ENCODE measurements at places on chromosomes 3 and 15. TPM values are rescaled to one million over a fixed set of nuclear protein-coding genes. Genes with fewer than 3 reads are reported as not detected.

DNA sequence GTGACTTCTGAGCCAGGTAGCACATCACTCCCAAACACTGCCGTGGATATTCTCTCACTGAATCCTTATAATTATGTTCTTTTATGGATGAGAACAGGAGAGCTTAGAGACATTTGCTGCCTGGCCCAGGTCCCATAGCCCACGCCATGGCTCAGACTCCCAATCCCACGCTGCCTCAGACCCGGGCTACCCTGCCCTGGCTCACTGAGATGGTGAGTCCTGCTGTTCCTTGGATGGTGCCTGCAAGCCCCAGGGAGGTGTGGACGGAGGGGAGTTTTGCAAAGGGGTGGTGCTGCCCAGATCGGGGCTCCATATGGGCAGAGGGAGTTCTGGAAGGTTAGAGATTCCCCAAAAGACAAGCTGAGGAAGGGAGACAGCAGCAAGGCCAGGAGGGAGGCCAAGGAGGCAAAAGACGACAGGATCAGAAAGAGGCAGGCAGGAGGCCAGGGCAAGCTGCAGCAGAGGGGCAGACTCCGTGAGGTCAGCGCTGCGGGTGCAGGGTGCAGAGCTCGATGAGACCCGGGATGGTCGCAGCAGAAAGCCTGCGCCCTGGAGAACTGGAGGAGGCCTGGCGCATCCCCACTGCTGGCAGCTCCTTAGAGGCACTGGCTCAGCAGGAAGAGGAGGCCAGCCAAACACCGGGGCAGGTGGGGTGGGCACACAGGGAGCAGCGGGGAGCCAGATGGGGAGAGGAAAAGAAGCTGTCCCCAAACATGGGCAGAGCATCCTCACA lies 95.7 kb upstream of the ALDH1A3 start:
- DNase-seq, result peak; percentile 48

- DNase-seq, result no peak
These were observed 51.3 kb downstream of the DRD3 start for GRCh38 chr3:114127517-114127916.

Gene ZNF660
- polyA plus RNA-seq, result 0.73 TPM

DNA sequence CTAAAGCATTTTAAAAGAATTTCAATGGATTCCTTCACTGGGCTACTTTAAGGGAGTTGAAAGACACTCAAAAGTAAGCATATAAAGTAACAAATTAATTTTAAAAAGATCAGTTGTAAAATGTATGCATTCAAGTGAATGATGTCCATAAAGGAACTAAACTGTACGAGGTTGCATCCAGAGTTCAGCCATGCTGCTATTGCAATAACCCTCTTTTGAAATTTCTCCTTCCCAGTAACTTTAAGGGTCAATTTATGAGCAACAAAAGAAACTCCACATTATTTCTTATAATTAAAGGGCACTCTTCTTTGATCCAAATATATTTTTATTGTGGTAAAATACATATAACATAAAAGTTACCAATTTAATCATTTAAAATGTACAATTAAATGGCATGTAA lies 22.9 kb downstream of the BTLA start:
- DNase-seq, result no peak

Gene MKRN2OS
- 14.6 TPM for polyA plus RNA-seq

DNA sequence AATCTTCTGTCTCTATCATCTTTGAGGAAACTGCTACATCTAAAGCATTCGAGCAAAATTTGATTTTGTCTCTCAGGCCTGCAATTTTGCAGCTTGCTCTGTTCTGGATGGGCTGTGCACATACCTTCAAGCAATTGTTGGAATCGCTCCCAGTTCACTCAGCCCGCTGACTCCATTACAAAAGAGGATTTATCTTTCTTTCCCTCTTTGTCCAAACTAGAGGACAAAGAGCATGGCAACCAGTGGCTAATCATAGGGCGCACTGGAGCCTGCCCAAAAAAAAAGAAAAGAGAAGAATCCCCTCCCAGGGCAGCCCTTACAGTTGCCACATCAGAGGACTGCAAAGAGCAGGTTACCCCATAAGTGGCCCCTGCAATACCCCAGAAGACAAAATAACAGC lies 49.0 kb upstream of the DUT start:
- no peak for DNase-seq

DNA sequence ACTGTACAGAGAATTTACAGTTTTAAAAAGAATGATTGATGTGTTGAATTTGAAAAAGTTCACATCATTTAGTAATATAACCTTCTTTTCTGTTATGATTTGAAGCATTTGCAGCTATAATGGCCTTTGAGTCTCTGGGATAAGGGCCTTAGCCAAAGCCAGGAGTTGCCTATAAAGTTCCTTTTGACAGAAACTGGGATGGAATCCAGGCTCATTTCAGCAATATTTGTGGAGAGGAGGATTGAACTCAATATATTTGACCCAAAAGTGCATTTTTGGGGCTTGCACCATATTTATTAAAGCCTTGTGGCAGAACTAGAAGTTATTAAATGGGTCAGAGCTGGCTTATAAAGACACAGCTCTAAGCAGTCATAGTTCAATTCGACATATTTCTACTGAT lies 348.7 kb upstream of the EPHA3 start:
- DNase-seq, result no peak

- peak; percentile 75 for DNase-seq
These were observed 105.9 kb upstream of the HERC1 start for GRCh38 chr15:63939531-63940130.

Gene CACNA2D2
- polyA plus RNA-seq, result 1.2 TPM

Gene DPPA2
- not detected for polyA plus RNA-seq

Gene LDHAL6B
- polyA plus RNA-seq, result not detected

- DNase-seq, result no peak
These were observed 368.1 kb upstream of the UBE2E2 start for GRCh38 chr3:22835041-22835440.

GRCh38 chr3:193165431-193166120 lies 75.4 kb upstream of the PLAAT1 start:
- no peak for DNase-seq

Gene BTD
- 6.6 TPM for polyA plus RNA-seq

DNA sequence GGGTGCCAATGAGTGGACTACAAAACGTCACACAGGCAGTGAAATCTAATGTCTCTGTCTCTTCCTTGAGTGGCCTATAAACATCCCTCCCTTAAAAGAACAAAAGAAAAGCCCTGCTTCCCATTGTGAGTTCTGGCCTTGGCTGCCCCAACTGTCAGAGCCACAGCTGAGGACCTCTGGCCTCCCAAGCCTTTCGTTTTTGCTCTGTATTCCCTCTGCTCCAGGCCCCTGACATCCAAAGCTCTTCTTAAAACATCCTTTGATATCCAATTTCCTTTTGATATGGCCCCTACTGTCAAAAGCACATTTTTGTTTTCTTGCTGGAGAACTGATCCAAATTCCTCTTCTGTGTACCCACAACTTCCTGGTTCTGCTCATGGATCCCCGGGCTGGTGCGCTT lies 126.8 kb downstream of the RORA start:
- DNase-seq, result no peak

DNA sequence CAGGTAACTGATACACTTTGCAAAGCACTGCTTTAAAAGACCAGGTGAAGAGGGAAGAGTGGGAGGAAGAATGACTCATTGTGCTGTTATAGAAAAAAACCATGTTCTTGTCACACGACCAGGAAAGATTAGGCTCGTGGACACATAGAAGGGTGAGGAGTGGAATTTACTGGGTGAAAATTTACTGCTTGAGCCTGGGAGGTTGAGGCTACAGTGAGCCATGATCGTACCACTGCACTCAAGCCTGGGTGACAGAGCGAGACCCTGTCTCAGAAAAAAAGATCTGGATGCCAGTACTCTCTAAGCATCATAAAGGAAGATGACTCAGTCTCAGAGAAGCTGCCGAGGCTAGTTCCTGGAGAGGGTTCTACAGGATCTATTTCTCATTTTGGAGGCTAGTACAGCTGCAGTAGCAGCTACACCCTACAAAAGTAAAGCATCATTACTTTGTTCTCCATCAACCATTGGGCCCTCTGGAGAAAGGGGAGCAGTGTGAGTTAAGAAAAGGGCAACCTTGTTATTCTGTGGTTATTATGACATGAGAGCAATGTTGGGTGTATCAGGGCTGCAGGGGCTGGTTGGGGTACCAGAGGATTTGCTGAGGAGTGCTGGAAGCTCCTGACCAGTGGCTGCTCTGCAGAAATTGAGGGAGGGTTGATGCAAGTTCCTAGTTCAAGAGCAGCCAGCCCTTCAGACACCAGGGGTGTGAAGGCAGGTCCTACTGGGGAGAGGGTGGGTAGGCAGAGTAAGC lies 75.4 kb downstream of the CMTM8 start:
- no peak for DNase-seq

DNA sequence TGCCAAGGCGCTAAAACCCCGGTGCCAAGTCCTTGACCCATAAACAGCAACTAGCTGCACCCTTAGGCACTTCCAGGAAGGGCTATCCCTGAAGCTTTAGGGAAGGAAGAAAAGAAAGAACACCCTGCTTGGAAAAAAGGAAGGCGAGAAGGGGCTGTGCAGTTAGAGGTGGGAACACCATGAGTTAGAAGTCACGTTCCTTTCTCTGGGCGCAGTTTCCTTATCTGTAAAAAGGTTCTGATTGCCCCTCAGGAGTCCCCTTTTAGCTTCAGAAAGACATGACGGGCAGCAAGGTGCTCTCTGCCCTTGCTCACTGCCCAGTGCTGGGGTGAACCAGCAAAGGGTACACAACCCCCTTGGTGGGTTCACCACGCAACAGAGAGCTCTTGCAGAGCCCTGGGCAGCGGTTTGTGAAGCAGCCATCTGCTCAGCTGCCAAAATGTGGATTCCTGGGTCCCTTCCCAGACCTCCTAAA lies 798 bp downstream of the GCHFR start:
- no peak for DNase-seq

DNA sequence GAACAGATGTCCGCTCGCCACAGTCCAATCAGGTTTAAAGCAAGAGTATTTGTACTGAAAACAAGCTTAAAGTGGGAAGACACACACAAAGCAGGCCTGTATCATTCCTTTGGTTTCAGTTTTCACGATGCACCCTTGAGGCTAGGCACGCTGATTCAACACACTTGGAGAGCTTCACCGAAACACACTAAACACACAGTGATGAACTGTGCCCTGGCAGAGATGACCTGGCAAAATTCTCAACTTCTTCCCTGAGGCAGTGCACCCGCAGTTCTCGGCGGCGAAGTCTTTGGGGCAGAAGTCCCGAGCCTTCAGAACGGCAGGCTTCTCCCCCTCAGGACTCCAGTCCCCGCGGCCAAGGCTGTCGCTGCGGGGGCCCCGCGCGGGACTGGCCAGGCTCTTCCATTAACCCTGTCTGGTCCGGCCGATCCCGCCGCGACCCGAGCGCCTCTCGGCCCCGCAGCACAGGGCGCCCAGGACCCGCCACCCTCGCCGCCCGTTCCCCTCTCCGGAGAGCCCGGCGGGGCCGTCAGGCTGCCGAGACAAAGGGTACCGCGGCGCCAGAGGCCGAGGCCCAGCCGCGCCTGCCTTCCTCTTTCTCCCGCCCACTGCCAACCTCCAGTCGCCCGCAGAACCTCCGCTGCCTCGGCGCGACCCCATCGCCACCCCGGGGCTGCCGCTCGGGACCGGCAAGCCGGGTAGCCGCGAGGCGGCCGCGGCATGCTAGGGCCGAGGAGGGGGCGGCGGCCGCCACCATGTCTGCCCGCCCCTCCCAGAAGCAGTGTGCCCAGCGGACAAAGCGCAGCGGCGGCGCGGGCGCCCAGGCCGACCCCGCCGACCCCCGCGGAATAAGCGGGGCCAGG lies 792 bp downstream of the GABPB1 start:
- DNase-seq, result peak; percentile 73
